ENCODE measurements at places on chromosomes 2 and 18.
A peak's percentile ranks its signal among the peaks of the same experiment; 100 is the strongest.

DNA sequence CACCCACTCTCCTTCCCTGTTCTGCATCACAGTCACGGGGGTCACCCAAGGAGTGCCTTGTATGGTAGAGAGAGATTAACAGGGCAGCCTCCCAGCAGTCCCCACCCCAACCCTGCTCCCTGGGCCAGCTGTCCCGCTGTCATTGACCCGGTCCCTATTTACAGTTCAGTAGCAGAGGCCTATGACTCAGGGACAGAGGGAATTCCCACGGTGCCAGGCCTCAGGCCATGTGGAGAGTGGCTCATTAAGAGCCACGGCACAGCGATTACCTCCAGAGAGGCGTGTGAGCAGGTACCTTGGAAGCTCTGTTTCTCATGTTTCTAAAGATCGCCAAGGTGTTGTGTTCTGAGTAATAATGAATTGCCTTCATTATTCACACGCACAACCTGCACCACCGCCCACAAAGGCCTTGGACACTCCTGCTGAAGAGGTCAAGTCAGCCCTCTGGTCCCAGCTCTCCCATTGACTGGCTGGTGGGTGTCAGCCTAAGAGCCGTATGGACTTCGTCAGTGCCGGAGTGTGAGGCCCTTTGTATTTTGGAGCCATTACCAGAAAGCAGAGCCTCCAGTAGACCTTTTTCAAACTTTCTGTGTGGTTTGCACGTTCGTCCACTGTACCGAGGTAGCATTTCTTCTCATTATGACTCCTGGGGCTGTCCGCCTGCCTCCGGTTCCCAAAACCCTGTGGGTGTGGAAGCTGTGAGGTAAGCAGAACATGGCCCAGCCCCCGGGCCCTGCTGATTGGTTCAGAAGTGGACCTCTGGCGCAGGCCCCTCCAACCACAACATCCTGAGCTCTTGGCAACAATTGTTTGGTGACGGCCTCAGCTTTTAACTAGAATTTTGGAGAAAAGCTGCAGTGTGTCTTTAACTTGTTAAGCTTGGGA is 47.0 kb downstream of the SERTAD2 start:
- peak; percentile 73 for DNase-seq

DNA sequence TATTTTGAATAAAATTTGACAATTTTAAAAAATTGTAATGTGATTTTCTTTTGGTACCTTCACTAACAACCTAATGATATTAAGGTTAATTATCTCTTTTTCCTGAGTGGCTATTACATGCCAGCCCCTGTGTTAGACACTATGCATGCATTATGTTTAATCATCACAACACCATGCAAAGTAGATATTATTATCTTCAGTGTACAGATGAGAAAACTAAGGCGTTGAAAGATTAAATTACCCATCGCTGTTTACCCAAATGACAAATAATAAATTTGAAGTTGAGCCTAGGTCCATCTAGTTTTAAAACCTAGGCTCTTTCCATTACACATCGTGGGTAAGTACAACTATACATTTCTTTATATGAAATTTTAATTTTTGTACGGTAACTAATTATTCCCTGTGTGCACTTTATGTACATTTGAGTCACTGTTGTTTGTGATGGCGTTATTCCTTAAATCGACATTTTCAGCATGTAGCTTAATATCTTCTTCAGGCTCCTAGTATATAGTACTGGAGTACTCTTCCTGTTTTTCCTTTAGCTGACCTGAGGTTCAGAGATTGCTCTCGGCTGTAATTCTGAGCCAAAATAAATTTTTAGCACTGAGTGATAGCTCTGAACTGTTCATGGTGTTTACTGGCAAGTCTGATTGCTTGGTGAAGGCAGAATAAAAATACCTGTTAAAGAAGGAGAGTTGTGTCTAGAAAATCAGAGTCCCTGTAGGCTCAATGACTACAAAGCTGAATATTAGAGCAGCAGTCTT is 13.9 kb upstream of the MBD2 start:
- no peak for DNase-seq

DNA sequence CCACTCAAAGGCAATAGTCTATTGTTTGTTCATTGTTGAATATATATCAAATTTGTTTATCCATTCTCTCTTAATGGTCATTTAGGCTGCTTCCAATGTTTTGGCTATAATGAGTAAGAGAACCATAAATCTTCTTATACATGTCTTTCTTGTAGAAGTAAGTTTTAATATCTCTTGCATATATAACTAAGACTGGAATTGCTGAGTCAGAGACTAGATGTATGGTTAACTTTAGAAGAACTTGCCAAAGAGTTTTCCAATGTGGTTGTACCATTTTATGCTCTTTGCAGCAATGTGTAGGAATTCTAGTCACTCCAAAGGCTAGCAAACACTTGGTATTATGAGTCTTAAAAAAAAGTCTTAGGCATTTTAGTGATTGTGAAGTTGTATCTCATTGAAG is 610.0 kb upstream of the GCFC2 start:
- no peak for DNase-seq

DNA sequence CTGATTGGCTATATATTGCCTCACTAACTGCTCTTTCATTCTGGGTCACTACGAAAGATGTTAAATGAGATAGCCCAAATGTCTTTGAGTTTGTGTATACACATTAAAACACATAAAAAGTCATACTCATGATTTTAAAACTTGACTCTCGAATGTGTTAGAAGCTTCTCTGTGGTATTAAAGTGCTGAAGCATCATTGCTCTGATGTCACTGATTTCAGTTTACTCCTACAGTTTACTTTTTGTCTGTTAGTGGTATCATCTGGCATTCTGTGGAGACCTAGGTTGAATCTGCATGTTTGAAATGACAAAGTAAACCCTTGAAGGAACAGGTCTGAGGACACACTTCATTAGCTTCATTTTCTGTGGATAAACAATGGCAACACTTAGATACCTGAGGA is 10.7 kb downstream of the NT5DC4 start:
- DNase-seq, result no peak

DNA sequence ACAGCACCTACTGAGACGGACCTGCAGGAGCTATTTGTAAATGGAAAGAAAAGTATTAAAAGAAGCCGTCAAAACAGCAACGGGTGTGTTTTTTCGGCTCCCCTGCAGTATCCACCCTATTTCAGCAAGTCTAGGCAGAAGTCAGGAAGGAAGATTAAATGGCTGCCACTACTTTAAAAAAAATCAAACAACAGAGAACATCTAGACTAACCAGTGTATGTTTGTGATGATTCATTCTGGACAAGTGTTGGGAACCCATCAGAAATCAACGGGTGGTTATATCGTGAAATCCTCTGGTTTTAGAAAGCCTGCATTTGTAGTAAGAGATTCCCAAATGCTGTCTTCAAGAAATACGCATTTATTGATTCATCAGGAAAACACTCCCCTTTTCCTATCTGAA is 9.0 kb downstream of the PMAIP1 start:
- DNase-seq, result no peak

GRCh38 chr2:5285872-5286769 is 406.1 kb upstream of the SOX11 start:
- no peak for DNase-seq

GRCh38 chr18:10841203-10841602 is 308.2 kb downstream of the PIEZO2 start:
- no peak for DNase-seq

- DNase-seq, result no peak
Observed at GRCh38 chr18:46583711-46584110, 73.3 kb downstream of the LOXHD1 start.

DNA sequence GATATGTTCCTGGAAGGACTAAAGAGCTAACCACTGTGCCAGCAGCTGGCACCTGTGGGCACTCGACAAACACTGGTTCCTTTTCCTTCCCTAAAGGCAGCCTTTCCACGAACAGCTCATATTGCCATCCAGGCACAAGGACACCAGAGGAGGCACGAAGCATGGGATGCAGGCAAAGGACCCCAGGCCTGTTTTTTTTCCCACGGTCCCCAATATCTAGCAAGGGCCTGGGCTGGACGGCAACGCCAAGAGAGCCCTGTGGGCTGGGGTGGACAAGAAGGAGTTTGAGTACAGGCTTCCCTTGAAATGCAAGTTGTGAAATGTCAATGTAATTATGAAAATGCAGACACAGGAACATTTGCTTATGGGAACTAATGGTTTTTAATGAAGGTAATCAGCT is 135.9 kb downstream of the CYP26B1 start:
- no peak for DNase-seq

- DNase-seq, result no peak
Observed at GRCh38 chr2:75204833-75205232, 5.5 kb upstream of the TACR1 start.

DNA sequence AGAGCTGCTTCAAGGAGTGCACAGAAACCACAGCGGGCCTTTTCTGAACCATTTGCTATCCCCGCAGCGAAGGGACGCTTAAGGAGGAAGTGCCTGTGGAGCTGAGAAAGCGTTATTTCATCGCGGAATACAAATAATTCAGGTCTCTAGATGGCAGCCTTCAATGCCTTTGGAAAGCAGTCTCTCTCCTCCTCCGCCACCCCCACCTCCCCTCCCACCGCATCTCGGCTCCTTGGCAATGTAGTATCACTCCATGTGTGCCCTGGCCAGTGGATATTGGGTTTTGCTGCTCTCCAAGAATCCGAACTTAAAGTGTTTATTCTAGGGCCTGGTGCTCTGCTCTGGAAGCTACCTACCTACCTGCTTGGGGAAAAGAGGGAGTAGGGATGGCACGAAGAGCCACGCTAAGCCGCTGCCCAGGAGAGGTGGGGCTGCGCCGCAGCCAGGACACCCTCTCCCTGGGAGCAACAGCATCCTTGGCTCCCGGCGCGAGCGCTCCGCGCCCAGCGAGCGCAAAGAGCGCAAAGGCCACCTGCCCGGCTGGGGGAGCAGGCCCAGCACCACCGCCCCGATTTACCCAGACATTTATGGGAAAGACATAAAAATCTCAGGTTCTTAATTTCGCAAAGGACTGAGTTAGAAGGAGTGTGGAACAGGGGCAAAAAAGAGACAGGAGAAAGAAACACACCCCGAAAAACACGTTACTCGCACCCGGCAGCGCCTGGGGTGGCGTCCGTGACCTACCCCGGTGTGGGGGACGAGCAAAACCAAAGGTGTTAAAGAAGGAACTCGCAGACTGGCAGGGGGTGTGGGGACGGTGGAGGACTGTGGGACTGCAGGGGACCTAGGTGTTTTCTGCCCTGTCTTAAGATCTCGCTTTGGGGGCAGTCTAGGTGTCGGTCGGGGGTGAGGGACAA is 1.0 kb downstream of the SPHKAP start:
- no peak for DNase-seq

DNA sequence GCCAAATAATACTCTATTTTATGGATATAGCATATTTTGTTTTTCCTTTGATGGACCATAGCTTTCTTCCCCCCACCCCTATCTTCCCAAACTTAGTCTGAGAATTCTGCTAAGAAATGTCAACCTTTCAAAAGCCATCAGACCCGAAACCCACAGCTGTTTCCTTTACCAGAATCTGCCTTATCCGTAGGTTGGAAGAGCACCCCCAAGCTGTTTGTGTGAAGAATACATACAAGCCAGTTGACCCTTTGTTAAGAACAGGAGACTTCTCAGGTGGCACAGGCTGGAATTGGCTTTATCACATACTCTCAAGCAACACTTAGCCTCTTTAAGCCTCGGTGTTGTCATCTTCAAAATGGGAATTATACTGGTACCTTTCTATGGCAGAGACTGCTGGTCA is 135.1 kb downstream of the ACTR3 start:
- DNase-seq, result no peak

DNA sequence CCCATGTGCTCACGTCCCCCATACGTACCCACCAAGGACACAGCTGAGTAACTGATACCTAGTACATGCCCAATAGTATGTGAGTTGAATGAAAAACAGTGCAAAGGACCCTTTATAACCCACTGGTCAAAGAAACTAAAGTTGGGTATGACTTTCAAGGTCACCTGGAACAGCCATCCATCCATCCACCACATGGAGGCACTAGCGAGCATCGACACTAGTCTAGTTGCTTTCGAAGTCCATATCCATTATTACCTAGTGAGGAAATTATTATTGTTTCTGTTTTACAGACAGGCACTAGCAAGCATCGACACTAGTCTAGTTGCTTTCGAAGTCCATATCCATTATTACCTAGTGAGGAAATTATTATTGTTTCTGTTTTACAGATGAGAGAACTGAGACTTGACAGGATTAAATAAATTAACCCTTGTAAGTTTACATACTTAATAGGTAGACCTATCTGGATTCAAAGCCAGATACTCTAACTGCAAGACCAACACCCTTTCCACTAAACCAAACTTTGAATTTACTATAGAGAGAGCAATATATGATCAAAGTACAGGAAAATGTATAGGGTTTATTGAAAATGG is 233.7 kb downstream of the METTL4 start:
- DNase-seq, result no peak

GRCh38 chr2:96158554-96158940 is 13.3 kb upstream of the DUSP2 start:
- DNase-seq, result no peak

DNA sequence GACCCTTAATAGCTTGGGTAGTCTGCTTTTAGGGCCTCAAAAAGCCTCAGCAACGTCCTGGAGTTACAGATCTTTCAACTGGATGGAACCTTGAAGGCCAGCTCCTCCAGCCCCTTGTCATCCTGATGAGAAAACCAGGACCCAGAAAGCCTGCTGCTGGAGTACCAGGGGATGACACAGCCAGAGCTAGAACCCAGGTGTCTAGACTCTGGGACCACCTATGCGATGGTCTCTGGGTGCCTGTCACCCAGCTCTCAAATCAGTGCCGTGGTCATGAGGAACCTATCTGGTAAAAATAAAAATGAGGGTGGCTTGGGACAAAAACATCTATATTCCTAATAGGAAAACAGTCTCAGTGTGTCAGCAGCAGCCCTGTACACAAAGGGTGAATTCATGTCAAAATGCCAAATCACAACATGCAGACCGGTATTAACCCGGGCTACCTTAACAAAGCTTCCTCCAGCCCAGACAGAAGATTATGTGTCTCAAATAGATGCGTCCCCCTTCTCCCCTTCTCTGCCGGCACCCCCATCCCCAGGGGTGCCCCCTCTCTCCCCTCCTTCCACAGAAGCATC is 28.5 kb downstream of the SMAD7 start:
- no peak for DNase-seq

- DNase-seq, result no peak
Observed at GRCh38 chr2:150228936-150229335, 258.5 kb downstream of the RND3 start.

DNA sequence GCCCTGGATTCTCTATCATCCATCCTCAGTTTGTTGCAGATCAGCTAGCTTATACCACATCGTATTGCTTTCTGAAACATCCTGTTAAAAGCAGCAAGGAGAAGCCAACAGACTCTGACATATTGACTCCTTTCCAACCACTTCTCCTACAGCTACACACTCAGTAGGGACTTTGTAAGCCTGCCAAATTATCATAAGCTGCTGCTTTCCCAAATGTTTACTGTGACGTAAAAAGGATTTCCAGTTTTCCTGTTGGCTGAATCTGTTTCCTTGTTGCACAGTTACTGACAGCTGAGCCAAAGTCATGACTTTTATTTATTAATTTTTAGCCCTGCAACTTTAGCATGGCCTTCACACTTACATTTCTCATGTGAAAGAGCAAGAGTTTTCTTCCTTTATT is 294.3 kb downstream of the KCNJ3 start:
- no peak for DNase-seq

Data from stimulated activated CD8-positive, alpha-beta memory T cell treated with anti-CD3 and anti-CD28 coated beads, Interleukin-12 subunit alpha, Interleukin-12 subunit beta, amount 100 ng/mL, for 4 hours (primary cell).